ENCODE measurements at places on chromosomes 3 and 15.

DNA sequence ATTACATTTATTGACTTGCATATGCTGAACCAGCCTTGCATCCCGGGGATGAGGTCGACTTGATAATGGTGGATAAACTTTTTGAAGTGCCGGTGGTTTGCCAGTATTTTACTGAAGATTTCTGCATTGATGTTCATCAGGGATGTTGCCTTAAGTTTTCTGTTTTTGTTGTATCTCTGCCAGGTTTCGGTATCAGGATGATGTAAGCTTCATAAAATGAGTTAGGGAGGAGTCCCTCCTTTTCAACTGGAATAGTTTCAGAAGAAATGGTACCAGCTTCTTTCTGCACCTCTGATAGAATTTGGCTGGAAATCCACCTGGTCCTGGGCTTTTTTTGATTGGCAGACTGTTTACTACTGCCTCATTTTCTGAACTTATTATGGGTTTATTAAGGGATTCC is 250.8 kb downstream of the TBC1D5 start:
- no peak for DNase-seq

DNA sequence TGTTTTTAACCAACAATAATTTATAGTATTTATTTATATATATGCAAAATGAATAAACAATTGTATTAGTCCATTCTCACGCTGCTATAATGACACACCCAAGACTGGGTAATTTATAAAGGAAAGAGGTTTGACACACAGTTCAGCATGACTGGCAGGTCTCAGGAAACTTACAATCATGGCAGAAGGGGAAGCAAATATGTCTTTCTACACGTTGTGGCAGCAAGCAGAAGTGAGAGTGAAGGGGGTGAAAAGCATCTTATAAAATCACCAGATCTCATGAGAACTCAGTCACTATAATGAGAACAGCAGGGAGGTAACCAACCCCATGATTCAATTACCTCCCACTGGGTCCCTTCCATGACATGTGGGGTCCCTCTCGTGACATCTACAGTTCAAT is 162.8 kb upstream of the SLITRK3 start:
- DNase-seq = no peak

GRCh38 chr15:52506549-52506948 is 22.1 kb downstream of the MYO5A start:
- DNase-seq = no peak

- DNase-seq = no peak
These were observed 19.8 kb downstream of the CCR3 start for GRCh38 chr3:46261926-46262594.

- DNase-seq = no peak
These were observed 49.2 kb upstream of the PRR20G start for GRCh38 chr3:127337001-127337400.

DNA sequence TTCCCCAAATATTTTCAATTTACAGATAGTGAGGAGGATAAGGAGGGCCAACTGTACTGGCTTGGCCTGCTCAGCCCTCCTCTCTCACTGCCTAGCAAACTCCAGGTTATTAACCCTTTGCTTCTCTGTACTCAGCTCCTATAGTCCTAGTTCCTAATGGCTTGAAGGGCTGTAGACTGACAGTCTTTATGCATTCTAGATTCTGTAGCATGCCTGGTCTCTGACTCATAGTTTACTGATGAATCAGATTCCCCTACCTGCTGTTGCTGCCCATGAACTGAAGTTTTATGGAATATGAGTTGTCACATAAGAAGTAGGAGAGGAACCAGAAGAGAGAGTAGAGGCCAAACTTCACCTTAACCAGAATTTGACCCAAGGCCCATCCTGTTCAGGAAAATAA is 27.1 kb upstream of the MAP3K13 start:
- DNase-seq = no peak

DNA sequence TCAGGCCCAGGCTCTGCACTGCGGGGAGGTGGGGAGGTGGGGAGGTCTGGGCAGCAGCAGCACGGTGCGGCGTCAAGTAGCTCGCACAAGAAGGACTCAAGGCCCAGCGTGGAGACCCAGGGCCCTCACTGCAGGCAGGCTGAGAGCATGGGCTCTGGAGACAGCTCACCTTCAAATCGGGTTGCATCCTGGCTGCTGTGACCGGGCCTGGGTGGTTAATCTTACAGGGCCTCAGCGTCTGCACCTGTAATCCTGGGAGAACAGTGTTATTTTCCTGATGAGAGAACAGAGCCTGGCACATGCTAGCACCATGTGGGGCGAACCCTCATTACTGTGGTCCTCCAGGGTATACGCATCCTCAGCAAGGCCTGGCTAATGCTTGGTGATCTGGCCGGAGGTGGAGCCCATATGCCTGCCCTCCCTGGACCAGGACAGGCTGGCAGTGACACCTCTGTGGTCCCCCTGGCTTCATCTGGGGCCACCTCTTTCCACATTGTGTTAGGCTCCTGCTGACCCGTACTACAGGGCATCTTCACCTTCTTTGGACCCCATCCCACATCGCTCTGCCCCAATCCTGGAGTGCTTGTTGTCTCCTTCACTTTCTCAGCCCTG is 55.5 kb downstream of the RGMA start:
- no peak for DNase-seq

DNA sequence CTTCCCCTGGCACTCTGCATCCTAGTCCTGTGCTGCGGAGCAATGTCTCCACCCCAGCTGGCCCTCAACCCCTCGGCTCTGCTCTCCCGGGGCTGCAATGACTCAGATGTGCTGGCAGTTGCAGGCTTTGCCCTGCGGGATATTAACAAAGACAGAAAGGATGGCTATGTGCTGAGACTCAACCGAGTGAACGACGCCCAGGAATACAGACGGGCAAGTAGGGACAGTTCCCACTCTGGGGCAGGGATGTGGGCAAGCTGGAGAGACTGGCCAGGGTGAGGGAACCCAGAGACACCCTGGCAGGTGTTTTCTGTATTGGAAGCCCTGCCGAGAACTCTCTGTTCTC is 247 bp downstream of the FETUB start:
- no peak for DNase-seq

DNA sequence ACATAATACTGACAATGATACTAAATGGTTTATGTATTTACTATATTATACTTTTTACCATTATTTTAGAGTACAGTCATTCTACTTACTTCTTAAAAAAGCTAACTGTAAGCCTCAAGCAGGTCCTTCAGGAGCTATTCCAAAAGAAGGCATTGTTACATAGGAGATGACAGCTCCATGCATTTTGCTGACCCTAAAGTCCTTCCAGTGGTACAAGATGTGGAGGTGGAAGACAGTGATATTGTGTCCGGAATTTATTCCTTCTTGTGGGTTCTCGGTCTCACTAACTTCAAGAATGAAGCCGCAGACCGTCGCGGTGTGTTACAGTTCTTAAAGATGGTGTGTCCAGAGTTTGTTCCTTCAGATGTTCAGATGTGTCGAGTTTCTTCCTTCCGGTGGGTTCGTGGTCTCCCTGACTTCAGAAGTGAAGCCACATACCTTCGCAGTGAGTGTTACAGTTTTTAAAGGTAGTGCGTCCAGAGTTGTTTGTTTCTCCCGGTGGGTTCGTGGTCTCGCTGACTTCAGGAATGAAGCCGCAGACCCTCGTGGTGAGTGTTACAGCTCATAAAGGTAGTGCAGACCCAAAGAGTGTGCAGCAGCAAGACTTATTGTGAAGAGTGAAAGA is 20.9 kb downstream of the AVEN start:
- peak; percentile 76 for DNase-seq

DNA sequence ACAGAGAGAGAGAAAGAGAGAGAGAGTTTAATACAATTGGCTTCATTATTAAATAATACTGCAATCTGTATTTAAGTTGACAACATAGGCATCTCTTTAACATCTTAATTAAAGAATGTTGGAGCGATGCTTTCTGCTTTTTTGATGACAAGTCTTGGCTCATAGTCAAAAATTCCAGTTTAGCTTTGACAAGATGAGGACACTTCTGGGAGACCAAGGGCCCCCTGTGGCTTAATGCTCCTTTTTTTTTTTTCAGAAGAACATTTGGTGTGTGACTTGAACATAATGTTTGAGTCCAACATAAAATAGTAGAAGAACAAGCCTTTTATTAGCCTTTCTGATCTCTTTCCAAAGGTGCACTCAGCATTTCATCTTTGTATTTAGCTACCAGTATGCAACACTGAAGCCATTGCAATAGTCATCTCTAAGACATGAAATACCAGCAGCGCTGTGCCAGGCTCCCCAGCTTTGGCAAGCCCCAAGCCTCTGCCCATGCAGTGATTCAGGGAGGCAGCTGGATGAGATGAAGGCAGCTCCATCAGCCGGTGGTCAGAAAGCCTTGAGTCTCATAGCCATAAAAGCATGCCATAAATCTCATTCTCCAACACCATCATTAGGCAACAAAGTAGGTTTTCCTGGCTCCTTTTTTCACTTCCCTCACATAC is 349.4 kb upstream of the SEMA6D start:
- DNase-seq = no peak

DNA sequence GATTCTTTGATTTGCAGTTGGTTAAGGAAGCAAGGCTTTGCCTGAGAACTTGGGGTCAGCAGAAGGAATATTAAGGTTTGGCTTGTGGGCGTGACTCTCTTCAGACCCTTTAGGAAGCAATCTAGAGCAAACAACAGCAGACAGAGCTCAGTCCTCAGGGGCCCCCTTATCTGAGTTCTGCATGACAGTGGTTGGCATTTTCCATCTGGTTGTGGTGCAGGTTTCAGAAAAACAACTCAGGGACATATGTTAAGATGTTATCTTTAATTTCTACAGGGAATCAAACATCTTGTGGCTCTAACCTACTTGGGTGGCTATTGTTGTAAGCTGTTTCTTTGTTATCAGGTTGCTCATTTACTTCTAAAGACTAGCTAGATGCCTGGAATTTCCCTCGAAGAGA is 141.4 kb downstream of the VPS8 start:
- no peak for DNase-seq

DNA sequence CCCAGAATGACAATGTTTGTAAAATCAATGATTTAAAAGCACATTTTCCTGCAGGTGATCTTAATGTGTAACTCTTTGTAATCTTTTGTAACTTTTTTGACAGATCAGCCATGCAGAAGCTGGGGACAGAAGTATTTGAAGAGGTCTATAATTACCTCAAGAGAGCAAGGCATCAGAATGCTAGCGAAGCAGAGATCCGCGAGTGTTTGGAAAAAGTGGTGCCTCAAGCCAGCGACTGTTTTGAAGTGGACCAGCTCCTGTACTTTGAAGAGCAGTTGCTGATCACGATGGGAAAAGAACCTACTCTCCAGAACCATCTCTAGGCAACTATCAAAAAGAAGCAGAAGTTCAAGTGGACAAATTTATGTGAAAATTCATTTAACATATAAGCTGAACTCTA is 32.1 kb upstream of the NUDT16 start:
- no peak for DNase-seq

GRCh38 chr3:191412759-191413158 is 48.2 kb upstream of the PYDC2 start:
- DNase-seq = no peak

GRCh38 chr15:70424937-70425411 is 327.3 kb upstream of the TLE3 start:
- DNase-seq = peak; percentile 62

GRCh38 chr15:89450076-89451006 is 46.0 kb downstream of the RHCG start:
- DNase-seq = no peak

DNA sequence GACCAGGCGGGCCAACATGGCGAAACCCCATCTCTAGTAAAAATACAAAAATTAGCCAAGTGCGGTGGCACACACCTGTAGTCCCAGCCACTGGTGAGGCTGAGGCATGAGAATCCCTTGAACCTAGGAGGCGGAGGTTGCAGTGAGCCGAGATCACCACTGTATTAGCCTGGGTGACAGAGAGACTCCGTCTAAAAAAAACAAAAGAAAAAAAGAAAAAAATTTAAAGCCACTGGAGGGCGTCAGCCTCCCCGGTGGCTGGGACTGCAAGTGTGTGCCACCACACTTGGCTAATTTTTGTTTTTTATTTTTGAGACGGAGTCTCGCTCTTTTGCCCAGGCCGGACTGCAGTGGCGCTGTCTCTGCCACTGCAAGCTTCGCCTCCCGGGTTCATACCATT is 7.9 kb downstream of the RTF1 start:
- DNase-seq = no peak

DNA sequence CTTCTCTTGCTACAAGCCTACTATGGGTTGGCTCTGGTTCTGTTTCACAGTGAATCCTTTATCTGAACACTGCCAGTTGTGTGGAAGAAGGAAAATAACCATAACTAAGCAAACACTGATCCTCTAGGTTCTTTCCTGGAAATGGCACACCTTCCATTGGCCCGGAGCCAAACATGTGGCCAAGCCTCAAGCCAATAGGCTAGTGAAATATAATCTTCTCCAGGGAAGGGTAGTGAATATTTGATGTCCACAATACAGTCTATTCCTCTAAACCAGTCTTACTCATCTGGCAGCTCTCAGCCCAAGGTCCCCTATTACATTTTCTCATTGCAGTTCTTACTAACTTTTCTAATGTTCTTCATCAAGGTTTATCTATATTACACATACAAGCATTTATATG is 921.3 kb downstream of the TUSC7 start:
- no peak for DNase-seq

GRCh38 chr3:137121704-137122314 is 164.0 kb downstream of the IL20RB start:
- DNase-seq = peak; percentile 10

DNA sequence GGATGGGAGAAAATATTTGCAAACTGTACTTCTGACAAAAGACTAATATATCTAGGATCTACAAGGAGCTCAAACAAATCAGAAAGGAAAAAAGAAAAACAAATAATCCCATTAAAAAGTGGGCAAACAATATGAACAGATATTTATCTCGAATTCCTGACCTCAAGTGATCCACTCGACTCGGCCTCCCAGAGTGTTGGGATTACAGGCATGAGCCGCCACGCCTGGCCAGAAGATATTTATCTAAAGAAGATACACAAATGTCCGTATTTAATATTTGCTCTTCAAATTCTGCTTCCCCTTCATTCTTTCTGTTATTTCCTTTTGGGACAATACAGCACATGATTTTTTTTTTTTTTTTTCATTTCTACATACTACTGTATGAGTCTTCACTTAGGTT is 151.7 kb upstream of the GRM7 start:
- DNase-seq = no peak

DNA sequence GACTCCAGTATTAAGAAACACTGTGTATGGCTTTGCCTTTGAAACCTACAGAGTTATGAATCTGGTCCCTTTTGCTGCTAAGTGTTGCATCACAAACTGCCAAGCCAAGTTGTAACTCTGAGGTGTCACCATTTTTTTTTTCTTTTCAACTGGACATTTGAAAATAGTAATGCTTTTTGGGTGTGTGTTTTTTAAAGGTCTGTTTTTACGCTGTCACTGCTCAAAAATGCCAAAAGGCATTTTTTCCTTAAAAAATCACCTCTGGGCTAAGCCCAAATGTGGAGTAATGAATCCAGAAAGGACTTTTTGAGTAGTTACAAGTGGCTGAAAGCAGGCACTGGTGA is 9.5 kb downstream of the SMAD3 start:
- DNase-seq = no peak

GRCh38 chr3:169420429-169420828 is 243.1 kb downstream of the MECOM start:
- DNase-seq = no peak

DNA sequence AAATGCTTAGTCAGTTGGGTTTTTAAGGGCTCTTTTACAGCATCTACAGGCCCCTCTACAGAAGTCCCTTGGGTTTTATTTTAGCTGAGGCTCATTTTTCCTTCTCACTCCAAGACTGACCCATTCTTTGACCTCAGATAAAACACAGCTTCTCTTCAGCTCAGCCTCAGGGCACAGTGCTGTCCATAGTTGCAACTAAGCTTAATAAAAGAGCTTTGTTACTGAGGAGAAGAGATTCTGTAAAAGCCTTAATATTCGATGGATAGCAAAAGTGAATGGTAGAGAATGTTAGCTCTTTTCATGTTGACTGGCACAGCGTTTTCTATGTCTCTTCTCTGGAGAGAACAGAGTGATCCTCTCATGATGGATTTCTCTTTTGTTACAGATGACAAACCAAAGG is 277.9 kb downstream of the BBX start:
- DNase-seq = no peak
